IMR-90 (cell line): ENCODE measurements at places on chromosomes 16 and 17. TPM values are rescaled to one million over a fixed set of nuclear protein-coding genes. Genes with fewer than 3 reads are reported as not detected.
A peak's percentile ranks its signal among the peaks of the same experiment; 100 is the strongest.

TM4SF5 gene
- total RNA-seq = not detected in 2 replicates

TANC2 gene
- 40.0 and 41.4 TPM in 2 replicates for total RNA-seq

CLEC18A gene
- under 0.01 TPM in 1 of 2 replicates, not detected in the other for total RNA-seq

TMEM92 gene
- total RNA-seq = 0.18 and 0.28 TPM in 2 replicates

DNA sequence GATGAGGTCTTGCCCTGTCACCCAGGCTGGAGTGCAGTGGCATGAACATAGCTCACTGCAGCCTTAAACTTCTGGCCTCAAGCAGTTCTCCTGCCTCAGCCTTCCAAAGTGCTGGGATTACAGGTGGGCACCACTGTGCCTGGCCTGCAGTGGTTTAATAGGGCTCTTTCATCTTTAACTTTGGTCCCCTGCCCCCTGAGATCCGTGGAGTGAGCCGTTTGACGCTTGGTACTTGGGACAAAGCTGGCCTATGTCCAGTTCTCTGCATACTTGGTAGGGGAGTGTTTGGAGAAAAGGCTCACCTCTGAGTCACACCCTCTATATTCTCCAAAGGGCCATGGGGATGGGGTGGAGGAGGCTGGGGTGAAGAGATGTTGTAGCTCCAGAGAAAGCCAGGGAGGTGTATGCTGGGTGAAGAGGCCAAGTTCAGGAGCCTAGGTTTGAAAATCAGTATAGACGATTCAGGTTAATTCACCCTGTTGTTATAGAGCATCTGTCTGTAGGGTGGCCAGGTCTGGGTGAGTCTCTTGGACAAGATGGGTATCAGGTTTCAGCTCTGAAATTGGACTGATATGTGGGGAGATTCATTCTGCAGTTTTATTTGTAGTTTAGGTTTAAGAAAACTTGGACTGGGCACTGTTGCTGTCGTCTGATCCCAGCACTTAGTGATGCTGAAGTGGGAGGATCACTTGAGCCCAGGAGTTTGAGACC, 17.6 kb downstream of the ABCC1 start:
- peak; percentile 87 for DNase-seq

DNA sequence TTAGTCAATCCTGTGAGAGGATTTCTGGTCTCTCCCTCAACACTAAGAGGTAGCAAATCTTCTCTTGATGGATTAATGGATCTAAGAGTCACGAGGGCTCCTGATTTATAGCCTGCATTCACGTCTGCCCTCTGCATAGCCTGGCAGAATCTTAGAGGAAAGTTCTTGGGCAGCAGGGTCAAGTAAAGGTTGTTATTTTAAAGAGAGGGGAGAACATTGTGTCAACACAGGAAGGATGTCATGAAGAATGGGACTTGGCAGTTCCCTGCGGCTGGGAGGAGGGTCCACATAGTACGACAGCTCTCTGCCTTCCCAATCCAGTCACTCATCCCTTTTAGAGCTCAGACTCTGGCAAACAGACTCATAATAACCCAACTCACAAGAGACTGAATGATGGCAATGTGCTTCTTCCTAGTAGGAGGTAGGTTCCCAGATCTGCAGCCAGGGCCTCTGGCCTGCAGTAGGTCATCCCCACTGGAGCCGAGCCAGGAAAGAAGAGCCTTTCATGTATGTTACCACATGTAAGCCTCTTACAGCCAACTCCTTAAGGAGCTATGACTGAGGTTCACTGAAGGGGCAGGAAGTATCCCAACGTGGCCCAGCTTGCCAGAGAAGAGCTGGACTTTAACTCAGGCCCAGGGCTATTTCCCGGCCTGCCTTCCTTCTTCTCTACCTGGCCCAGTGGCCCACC, 25.4 kb upstream of the RPTOR start:
- no peak for DNase-seq

- DNase-seq = no peak
These were observed 641 bp downstream of the SBK1 start for GRCh38 chr16:28292731-28293600.

GRCh38 chr17:75511610-75512575, 3.4 kb downstream of the CASKIN2 start:
- no peak for DNase-seq

- peak; percentile 53 for DNase-seq
These were observed 1.1 kb downstream of the SOCS3 start for GRCh38 chr17:78358538-78359320.

- DNase-seq = peak; percentile 46
These were observed 13.6 kb downstream of the TAC4 start for GRCh38 chr17:49834118-49834743.

GRCh38 chr16:12429756-12430155, 373.9 kb downstream of the CPPED1 start:
- DNase-seq = no peak

GRCh38 chr17:40448213-40448638, 5.0 kb downstream of the IGFBP4 start:
- DNase-seq = peak; percentile 23

GRCh38 chr17:41705271-41705991, 6.7 kb upstream of the GAST start:
- peak; percentile 73 for DNase-seq

GRCh38 chr16:69880640-69881133, 70.4 kb upstream of the CLEC18A start:
- DNase-seq = peak; percentile 44
